ENCODE measurements at places on chromosomes 5 and 9.

DNA sequence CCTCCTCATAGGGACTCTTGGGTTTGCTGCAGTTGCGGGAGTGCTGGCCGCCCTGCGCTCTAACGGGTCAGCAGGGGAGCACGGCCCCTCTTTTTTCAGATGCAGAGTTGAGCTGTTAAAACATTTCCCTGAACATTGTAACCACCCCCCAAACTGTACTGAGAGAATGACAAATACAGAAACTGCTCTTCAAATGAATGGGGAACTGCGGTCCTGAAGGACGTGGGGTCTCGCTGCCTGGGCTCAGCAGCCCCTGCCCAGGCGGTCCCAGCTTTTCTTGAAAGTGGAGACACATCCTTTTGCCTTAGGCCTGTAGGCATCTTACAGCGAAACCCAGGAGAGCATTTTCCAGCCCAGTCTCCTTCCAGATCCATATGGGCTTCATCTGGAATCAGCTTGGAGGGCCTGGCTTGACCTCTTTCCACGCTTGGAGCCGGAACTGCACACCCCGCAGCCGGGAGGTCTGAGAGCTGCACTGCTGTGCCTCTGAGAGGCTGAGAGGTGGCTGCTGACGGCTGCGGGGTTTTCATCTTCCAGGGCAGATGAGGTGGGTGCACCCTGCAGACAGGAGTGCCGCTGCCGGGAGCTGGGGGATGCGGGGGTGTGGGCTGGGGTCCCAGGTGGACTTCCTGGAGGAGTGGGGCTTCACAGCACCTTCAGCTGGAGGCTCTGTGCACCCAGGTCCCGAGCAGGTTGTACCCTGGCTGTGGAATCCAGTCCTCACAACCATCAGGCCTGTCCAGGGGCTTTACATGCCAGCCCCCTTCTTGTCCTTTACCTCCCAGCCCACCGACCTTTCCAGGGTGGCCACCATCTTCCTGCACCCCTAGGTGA, 1.2 kb upstream of the AGPAT2 start:
- DNase-seq: no peak

- DNase-seq: no peak
Observed at GRCh38 chr5:91033370-91033769, 349.7 kb downstream of the ARRDC3 start.

DNA sequence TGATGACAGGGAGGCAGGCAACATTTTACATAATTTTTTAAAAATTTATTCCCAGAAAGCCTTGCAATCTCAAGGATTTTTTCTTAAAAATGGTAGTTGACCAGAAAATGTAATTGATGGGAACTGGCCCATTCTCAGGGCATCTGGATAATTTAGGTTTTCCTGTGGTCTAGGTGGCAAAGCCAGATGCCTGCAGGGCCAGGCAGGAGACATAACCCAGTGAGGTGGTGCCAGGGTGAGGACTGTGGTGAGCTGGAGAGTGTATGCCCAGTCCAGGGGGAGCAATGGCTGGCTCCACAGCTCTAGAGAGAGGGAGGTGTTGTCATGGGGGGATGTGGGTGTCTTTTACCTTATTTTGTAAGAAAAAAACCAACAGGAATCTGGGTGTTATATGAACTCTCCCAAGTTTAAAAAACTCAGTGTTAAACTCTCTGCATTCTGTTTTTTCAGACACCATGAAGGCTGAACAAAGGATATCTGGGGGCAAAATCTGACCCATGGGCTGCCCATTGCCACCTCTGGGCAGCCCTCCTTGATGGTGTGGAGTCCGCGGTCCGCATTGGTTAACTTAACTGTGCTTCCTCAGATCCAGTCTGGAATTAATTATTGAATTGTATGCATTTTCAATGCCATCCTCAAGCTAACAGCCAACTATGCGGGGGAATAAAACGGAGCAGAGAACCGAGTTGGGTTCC, 43.9 kb downstream of the BOD1 start:
- no peak for DNase-seq

DNA sequence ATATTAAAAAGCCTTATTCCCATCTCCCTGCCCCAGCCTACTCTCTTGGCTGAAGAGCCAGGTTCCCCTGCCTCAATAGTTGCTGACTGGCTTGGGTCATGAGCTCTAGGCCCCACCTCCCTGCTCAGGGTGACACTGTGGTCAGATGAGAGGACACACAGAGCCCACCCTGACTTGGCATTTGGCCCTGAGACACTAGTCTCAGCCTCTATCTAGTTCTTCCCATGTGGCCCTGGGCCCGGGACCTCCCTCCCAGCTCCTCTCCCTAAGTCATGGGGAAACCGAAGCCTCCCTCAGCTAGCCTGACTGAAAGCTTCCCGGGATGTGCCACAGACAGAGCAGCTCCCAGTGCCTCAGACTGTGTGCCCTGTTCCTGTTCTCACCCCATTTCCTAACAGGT, 5.8 kb upstream of the MYOZ3 start:
- DNase-seq: no peak

DNA sequence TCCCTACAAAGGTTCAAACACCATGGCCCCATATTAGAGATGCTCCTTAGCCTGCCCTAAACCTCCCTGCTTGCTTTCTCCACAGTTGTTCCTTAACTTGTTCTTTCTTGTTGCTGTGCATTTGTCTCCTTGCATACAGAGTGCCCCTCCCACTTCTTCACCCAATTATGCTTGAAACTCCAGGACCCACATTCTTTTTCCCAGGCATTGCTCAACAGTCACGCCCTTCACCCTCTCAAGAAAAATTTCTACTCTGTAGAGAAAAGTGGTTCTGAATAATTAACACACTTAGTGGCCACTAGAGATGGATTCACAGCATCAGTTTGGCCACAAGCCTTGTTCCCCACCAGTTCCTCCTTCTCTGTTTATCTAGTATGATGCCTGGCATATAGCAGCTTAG, 57.7 kb downstream of the NREP start:
- no peak for DNase-seq

DNA sequence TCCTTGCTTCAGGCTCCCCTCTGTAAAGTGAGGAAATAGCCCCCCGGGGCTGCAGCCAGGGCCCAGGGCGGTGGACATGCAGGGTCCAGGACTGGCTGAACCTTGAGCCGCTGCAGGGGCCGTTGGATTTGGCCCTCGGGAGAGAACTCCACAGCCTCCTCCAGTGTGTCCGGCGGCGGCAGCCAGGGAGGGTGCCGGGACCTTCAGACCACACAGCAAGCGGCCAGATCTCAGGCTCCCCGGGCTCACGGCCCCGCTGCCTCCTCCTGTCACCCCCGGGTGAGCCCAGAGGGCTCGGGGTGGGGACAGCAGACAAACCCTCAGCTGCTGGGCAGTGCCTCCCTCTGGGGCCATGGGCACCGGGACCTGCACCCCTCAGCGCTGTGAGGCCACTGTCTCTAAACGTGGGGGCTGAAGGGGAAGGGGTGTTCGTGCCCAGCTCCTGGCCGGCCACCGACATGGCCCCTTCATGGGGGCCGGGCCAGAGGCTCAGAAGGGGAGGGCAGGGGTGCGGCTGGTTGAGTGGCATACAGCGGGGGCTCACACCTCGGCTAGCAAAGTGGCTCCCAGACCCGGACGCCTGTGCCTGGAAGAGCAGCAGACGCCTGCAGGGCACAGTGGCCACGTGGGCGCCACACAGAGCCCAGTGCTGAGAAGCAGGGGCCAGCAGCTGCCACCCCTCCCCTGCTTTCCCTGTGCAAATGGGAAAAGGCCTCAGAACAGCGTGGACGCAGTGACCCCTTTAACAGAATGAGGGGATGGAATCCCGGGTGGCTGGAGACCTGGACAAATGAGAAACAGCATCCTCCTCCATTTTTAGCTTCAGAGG, 19.7 kb downstream of the SLC9A3 start:
- no peak for DNase-seq

DNA sequence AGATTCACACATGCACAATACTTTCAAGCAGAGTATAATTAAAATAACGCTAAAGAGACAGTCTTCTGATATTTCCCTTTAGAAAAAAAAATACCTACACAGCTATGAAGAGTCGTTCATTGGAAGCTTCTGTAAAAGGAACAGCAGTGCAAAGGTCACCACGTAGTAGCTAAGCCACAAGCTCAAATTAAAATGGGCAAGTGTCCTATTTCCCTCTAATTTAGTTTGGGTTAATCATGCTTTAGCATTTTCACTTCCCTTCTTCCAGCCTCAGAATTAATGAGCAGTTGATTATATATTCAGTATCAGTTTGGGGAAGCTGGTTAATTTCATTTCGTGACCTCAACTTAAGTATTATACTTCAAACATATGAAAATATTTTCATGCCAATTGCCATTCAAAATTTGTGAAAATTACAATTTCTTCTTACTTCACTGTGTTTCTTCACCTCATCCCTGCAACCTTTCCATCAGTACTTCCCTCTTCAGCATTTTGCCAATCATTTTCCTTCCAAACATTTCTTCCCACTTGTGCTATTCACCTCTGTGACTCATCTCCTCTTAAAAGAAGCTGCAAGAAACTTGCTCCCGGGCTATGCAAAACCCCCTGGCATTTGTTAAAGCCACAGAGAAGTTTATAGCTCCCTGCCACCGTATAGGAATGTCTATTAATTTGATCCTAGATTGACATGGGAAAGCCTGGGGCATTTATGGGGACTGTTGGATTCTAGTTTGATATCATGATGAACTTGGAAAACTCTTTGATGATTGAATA, 83.0 kb downstream of the DMRTA1 start:
- no peak for DNase-seq

DNA sequence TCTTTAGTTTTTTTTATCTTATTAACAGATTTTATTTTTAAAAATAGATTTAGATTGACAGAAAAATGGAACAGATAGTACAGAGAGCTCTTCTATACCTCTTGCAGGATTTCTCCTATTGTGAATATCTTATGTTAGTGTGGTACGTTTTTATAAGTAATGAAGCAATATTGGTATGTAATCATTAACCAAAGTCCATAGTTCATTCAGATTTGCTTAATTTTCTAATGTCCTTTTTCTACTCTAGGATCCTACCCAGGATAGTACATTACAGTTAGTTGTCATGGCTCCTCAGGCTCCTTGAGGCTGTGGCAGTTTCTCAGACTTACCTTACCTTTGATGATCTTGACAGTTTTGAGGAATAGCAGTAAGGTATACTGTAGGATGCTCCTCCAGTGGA, 30.4 kb downstream of the PPP2R2B start:
- DNase-seq: no peak

DNA sequence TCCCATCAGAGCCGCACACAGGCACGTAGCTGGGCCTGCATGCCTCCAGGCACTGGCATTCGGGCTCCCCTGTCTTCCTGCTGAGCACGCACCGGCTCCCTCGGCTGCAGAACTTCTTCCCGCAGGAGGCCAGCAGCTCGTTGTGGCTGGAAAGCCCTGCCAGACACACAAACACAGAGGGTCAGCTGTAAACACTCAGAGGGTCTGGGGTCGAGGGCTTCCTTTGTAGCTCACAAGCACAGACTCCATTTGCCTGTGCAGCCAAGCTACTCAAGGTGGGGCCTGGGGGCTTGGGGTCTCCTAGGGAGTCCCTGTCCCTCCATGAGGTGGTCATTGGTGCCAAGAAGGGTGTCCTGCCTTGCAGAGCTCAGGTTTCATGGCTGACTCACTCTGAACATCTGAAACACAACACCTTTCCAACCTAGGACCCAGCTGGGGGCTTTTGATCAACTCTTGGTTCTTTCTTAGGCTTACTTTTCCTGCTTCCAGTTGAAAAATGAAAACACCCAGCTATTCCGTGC, 211.4 kb downstream of the FSTL4 start:
- no peak for DNase-seq

DNA sequence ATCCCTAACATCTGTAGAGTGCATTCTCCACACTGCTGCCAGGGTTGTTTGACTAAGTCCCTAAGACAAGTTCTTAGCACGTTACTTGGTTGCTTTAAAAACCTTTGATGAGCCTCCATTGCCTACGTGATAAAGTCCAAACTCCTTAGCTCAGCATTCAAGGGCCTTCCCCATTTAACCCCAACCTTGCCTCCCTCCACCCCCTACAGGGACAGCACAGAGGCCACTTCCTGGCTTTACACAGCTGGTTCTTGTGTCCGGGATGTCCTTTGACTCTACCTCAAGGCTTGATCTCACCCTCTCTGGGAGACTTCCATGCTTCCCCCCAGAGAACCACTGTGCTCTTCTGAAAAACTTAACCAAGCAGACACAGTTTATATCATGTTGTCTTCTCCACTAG, 29.4 kb downstream of the FAM240B start:
- DNase-seq: no peak

DNA sequence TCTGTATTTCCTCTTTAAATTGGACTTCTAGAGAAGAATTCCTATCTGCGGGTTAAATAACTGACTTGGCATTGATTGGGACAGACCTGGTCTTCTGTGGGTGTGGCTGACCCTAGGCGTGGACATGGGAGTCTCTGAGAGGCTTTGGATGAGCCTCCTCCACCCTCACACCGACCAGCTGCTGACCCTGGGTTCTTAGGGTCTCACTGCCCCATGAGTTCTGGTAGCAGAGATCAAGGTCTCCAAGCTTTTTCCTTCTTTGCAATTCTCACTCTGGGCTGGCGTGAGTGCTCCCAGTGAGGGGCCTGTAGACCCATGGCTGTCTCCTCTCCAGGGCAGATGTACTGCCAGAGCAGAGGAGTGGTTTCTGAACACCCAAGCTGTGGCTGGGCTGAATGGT, 41.6 kb upstream of the PITX1 start:
- DNase-seq: no peak

DNA sequence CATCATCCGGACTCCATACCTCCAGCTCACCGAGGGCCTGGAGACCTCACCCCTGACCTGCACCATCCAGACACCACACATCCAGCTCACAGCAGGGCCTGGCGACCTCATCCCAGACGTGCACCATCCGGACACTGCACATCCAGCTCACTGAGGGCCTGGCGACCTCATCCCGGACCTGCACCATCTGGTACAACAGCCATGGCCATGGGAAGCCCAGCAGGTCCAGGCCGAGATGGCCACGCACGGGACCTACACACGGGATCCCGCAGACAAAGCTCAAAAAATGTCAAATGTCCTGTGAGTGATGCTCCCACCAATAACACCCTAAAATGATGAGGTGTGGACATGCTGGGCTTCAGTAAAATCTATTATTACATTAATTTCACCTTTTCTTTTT, 9.7 kb downstream of the TERT start:
- no peak for DNase-seq

GRCh38 chr5:75681125-75681830, 36.0 kb downstream of the POC5 start:
- DNase-seq: no peak

- DNase-seq: no peak
Observed at GRCh38 chr9:119420231-119420630, 51.0 kb upstream of the BRINP1 start.

GRCh38 chr9:12922224-12922866, 147.5 kb downstream of the LURAP1L start:
- DNase-seq: no peak

- DNase-seq: no peak
Observed at GRCh38 chr5:43572357-43572756, 15.5 kb upstream of the PAIP1 start.

GRCh38 chr5:139108063-139108824, 89.9 kb downstream of the SIL1 start:
- no peak for DNase-seq

GRCh38 chr5:181099602-181100086, 31.3 kb downstream of the OR2V1 start:
- DNase-seq: no peak

DNA sequence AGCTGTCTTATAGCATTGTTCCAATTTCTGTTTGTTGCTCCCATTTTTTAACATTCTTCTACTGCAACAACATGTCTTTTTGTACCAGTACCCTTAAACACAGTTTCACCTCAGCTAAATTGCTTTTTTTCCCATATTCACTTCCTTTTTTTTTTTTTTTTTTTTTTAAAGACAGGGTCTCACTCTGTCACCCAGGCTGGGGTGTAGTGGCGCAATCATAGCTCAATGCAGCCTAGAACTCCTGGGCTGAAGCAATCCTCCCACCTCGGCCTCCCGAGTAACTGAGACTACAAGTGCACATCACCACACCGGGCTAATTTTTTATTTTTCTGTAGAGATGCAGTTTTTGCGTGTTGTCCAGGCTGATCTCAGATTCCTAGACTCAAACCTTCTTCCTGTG, 161.3 kb downstream of the NIPBL start:
- DNase-seq: no peak

Data from stimulated activated CD4-positive, alpha-beta T cell treated with anti-CD3 and anti-CD28 coated beads, Interleukin-15, amount 100 ng/mL, for 1 hour (primary cell).